NCI-H526 (cell line): ENCODE measurements at places on chromosomes 2 and 18.

DNA sequence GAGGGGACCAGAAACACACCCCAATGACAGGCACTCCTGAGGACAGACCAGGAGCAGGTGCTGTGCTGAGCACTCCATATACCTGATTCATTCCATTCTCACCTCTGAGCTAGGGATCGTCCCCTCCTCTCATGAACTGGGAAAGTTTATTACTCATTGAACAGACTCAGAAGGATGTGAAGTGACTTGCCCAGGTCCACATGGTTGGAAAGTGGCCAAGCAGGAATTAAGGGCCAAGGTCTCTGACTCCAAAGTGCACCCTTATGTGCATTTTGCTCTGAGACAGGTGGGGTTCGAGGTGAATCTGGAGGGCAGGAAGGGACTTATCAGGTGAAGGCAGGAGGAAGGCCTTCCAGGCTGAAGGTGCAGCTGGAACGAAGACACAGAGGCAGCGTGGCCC is 25.1 kb upstream of the PLB1 start:
- DNase-seq, result no peak

GRCh38 chr2:65214361-65214760 is 13.3 kb upstream of the ACTR2 start:
- no peak for DNase-seq

DNA sequence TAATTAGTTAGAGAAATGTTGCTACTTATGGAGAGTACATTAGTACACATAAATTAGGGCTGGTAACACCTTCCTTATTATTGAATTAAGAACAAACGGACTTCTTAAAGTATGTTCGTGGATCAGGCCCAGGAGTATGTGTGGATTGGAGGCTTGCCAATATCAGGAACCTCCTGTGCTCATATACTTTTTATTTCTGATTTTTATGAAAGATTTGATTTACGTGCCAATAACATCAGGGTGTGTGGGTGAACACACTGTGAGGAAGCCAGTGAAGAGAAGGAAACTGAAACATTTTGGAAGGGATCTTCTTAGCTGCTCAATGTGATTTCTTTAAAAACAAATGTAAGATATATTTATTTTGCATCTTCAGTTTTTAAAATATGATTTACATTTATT is 113.0 kb downstream of the EFEMP1 start:
- no peak for DNase-seq

DNA sequence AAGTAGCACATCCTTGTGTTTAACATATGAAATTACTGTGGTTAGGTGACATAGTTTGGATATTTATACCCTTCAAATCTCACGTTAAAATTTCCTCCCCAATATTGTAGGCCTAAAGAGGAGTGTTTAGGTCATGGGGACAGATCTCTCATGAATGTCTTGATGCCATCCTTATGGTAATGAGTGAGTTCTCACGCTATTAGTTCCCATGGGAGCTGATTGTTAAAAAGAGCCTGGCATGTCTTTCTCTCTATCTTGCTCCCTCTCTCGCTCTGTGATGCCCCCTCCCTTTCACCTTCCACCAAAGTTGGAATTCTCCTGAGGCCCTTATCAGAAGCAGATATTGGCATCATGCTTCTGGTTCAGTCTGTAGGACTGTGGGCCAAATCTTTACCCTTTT is 660.1 kb downstream of the ADCYAP1 start:
- DNase-seq, result no peak

- no peak for DNase-seq
These were observed 251.7 kb downstream of the NDUFA10 start for GRCh38 chr2:239773228-239774141.

DNA sequence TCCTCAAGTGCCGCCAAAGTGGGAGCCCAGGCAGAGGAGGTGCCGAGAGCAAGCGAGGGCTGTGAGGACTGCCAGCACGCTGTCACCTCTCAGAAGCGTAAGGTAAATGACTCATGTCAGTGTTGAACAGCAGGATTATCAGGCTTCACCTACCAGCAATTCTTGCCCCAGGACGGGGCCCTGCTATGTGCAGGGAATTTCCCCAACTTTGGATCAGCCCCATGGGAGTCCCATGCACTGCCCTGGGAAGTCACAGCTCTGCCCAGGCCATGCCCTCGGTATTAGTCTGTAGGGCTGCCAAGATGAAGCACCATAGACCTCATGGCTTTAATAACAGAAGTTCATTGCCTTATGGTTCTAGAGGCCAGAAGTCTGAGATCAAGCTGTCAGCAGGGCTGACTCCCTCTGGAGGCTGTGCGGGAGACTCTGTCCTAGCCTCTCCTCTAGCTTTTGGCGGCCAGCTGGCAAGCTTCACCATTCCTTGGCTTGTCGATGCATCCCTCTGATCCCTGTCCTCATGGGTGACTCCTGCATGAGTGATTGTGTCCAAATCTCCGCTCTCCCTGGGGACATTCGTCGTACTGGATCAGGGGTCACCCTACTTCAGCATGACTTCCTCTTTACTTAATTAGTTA is 55.9 kb downstream of the TRPM8 start:
- no peak for DNase-seq

DNA sequence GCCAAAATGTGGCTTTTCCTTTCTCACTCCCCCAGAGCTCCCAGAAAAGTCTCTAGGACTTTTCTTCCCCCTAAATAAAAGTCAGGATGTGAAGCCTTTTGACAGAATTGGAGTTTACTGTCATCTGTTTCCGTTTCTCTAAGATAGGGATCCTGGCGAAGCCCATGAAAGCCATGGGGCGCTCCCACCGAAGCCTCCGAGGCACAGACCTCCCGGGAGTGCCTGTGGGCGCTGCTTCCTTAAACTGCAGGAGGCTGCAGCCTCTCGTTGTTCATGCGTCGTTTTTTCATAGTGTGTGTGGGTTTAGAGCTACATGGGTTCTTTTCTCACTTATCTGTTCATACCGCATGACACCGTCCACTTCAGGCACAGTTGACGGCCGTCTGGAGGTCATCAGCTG is 56.8 kb downstream of the ASAP2 start:
- DNase-seq, result no peak

- DNase-seq, result no peak
These were observed 19.7 kb upstream of the TMEM247 start for GRCh38 chr2:46459694-46460093.

GRCh38 chr2:158805936-158806335 is 10.8 kb downstream of the DAPL1 start:
- no peak for DNase-seq

DNA sequence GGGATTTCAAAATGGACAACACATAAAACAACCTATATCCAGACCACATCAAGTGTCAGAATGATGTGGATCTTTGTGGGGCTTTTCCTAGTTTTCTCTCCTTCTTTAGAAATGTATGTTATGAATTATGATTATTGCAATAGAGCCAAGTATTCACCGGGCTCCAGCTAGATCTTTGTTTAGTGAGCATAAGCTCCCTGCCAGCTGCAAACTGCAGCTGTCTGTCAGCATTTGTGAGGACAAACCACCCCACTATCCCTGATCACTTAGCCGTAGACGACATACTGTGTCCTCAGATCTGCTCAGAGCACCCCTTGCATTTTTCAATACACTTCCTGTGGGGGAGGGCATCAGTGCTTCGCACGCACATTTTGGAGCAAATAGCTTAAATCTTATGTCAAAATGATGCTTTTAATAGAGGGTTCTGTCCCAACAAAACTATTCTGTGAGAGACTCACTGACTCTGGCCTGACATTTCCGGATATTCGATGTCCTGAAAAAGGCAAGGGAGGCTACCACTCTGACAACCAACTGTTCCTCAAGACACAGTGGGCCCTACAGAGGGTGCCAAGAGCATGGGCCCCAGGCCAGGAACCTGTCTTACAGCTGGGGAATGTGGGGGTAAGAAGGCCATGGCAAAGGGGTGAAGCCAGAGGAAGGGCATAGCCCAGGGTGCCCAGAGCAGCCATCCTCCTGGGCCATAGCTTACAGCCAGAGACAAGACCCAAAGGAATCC is 346.0 kb downstream of the ARHGAP15 start:
- DNase-seq, result no peak

DNA sequence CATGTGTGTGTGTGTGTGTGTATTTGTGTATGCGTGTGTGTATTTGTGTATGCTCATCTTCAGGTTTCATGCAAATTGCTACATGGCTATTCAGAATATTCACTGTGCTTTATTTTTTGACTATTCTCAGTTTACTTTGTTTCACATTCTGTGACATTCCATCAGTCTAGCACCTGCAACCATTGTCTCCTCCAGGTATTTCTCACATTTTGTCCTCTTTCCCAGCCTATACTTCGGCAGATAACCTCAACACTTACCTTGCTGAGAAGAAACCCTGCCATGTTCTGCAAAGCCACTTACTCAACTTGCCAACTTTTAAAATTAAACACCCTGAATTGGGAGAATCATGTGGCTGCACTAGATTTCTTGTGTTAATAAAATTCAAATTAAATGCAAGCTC is 135.4 kb upstream of the REG3A start:
- DNase-seq, result no peak

- no peak for DNase-seq
These were observed 9.5 kb upstream of the CETN1 start for GRCh38 chr18:570697-571096.

DNA sequence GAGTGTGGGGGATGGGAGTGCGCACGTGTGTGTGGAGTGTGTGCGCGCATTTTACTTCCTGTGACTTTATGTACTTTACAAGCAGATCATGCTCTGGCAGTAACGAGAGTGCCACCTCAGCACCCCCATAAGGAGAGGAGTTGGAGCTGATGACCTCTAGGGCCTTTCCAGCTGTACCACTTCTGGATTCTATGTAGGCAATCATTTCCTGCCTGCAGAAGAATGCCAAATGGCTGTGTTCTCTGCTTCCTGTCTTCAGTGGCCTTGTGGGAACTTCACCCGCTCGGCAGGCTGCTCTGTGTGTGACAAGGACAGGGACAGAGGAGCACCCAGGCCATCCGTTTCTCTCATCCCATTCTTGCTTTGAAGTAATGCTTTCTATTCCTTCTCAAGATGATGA is 22.8 kb upstream of the ZNF385B start:
- no peak for DNase-seq

- DNase-seq, result no peak
These were observed 215.3 kb upstream of the GULP1 start for GRCh38 chr2:188076149-188077056.

DNA sequence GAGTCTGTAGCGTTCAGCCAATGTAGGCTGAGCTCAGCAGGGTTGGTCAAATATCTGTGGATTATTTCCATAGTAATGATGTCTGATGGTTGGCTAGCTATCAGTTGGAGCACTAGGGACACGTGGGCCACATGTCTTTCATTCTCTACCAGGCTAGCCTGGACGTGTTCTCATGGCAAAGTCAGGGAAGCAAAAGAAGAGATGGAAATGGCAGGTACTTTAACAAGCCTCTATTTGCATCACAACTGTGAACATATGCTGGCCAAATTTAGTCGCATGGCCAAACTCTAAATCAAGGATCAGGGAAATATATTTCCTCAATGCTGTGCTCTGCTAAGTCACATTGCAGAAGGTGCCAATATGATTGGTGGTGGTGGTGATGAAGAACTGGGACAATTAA is 371.6 kb upstream of the CHST9 start:
- peak; percentile 18 for DNase-seq

DNA sequence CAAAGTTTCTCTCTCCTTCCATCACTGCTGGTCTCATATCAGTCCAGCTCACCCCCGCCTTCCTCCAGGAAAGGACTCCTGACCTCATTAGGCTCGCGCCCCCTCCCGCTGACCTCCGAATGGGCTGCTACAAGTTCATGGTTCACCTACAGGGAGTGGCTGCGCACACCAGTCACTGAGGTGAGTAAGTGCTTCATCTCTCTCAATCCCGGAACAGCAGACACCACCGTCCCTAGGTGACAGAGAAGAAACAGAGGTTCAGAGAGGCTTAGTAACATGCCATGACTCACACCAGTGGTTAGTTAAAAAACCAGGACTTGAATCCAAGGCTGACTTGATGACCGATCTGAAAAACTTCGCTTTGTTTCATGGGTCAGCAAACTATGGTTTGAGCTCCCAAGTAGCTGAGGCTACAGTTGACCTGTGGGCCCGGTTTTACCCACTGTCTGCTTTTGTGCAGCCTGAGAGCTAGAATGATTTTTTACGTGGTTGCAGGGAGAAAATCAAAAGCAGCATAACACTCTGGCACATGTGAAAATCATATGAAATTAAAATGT is 42.0 kb downstream of the ZFP36L2 start:
- DNase-seq, result no peak

DNA sequence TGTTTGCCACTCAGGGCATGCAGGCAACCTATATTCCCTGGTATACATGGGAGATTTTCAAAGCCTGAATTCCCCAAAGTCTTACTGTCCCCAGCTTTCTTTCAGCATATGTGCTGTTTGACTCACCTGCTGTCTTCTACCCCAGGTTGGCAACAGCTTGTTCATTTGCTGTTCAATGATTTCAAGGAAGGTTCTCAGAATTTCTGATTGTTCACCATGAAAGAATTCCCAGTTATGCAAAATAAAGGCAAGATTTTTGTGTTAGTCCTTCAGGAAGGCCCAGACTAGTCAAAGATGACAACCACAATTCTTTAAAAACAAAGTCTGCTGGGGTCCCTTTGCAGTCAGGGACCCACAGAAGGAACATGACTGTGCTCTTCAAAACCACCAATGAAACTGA is 1057.8 kb upstream of the CDH2 start:
- DNase-seq, result no peak

- no peak for DNase-seq
These were observed 639 bp downstream of the MAIP1 start for GRCh38 chr2:199956062-199956380.

DNA sequence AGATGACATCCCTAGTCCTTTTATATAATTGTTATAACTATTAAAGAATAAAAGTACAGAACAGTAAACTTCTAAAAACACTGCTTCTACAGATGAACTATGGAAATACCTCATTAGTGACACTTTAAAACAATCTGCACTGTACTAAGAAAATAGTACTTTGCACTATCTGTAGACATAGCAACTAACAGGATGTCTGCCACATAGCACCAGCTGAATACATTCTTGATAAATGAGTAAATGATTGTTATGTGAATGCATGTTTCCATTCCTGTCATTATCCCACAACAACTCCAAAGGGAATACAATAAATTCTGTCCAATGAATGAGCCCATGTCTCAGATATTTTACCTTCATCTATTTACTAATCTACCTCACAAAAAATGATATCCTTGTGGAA is 115.3 kb upstream of the SLC35G4 start:
- DNase-seq, result no peak

GRCh38 chr18:56492136-56492535 is 146.3 kb downstream of the TXNL1 start:
- DNase-seq, result no peak

DNA sequence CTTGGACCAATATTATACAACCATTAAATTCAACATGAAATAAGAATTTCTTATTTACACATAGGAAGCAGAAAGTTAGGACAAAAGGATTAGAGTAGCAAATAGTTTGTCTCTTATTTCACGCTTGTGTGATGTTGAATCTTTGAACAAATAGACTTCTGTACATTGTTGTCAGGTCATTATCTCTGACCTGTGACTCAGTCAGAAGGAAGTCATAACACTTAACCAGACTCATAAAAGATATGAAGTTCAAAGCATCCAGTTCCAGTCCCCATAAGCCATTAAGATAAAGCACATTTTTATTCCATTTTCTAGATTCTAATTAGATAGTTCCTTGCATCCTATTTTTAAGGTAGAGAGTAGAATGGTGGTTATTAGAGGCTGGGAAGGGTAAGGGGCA is 130.8 kb downstream of the UPP2 start:
- no peak for DNase-seq

- no peak for DNase-seq
These were observed 41.5 kb upstream of the MEP1B start for GRCh38 chr18:32148185-32148870.

- DNase-seq, result peak; percentile 45
These were observed 738 bp downstream of the CHST9 start for GRCh38 chr18:27184115-27185024.

GRCh38 chr18:35203067-35203466 is 37.8 kb upstream of the ZNF397 start:
- no peak for DNase-seq

GRCh38 chr2:109353806-109354745 is 225.1 kb downstream of the SH3RF3 start:
- no peak for DNase-seq
